ENCODE measurements at places on chromosomes 5 and 9. TPM values are rescaled to one million over a fixed set of nuclear protein-coding genes. Genes with fewer than 3 reads are reported as not detected.

The FAM151B gene
- 2.6 TPM for total RNA-seq

The HSPA5 gene
- total RNA-seq, result 380 TPM

The SGCD gene
- total RNA-seq, result 0.84 TPM

The TMOD1 gene
- 5.2 TPM for total RNA-seq

The LRRC70 gene
- 60.8 TPM for total RNA-seq
